Central memory CD8-positive, alpha-beta T cell (primary cell): ENCODE measurements at places on chromosomes 16 and 17.

DNA sequence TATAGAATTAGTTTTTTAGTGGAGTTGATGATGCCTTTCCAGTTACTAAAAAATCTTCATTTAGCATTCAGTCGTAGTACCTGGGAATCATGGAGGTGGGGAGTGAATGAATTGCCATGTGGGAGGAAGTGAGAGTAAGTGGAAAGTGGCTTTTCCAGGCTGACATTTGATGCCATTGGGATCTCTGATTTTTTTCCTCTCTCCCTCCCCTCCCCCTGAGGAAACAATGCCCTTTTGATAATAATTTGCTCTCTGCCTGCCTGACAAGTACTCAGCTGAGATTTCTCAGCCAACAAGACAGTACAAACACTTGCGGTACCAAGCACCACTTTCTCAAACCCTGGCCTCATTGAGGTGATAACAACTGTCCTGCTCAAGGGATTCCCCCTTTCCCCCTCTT, 2.2 kb downstream of the UBE2Z start:
- DNase-seq = no peak

GRCh38 chr17:36824678-36825101, 112.6 kb upstream of the LHX1 start:
- DNase-seq = no peak

DNA sequence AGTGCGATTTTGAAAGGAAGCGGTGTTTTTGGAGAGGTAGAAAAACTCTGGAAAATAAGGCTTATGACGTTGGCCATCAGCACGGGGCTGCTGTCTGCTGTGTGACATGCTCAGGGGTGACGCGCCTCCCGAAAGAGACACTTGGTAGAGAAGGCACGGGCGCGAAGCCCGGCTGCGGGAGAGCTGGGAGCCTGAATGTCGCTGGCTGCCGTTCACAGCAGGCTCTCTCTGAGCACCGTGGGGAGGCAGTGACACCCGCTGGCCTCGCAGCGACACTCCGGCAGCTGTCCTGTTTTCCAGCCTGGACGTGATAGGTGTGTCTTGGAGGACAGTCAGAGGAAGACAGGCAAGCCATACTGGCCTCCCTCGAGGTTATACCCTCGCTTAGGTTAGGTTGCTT, 759.1 kb upstream of the RBFOX1 start:
- DNase-seq = no peak

- DNase-seq = no peak
These were observed 455.1 kb downstream of the XYLT1 start for GRCh38 chr16:17015702-17016101.

GRCh38 chr16:87968541-87968940, 17.3 kb downstream of the BANP start:
- no peak for DNase-seq

DNA sequence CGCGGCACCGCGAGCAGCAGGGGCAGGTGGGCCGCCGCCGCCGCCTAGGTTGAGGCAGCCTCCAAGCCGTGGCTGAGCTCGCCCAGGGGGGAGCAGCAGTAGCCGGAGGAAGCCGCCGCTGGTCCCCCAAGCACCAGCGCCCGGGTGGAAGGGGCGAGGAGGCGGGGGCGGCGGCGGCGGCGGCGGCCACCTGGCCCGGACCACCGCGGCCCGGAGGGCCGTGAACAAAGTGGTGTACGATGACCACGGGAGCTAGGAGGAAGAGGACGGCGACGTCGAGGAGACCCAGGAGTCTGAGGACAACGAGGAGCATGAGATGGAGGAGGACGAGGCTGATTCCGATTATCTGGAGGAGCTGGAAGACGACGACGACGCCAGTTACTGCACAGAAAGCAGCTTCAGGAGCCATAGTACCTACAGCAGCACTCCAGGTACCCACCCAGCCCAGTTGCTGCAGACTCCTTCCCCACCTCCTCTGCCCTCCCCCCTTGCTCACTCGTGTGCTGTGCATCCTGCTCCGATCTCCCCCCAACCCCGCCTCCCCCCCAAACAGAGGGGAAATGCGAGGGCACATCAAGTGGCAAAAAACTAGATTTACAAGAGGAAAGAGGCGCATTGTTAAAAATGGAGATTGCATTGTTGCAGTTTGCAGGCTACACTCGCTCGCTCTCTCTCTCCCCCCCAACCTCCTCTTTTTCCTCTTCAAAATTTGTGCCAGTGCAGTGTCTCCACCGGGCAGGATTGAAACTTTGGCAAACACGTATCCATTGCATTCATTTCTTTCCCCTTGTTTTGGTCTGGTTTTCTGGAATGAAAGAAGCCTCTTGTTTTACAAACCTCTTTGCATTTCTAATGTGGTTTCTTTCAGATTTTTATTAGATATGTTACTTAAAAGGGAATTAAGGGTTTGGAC, 41.8 kb upstream of the AMZ2 start:
- peak; percentile 56 for DNase-seq

GRCh38 chr16:28112908-28113307, 49.4 kb upstream of the GSG1L start:
- no peak for DNase-seq

- DNase-seq = no peak
These were observed 12.4 kb downstream of the CSF3 start for GRCh38 chr17:40027614-40028012.

DNA sequence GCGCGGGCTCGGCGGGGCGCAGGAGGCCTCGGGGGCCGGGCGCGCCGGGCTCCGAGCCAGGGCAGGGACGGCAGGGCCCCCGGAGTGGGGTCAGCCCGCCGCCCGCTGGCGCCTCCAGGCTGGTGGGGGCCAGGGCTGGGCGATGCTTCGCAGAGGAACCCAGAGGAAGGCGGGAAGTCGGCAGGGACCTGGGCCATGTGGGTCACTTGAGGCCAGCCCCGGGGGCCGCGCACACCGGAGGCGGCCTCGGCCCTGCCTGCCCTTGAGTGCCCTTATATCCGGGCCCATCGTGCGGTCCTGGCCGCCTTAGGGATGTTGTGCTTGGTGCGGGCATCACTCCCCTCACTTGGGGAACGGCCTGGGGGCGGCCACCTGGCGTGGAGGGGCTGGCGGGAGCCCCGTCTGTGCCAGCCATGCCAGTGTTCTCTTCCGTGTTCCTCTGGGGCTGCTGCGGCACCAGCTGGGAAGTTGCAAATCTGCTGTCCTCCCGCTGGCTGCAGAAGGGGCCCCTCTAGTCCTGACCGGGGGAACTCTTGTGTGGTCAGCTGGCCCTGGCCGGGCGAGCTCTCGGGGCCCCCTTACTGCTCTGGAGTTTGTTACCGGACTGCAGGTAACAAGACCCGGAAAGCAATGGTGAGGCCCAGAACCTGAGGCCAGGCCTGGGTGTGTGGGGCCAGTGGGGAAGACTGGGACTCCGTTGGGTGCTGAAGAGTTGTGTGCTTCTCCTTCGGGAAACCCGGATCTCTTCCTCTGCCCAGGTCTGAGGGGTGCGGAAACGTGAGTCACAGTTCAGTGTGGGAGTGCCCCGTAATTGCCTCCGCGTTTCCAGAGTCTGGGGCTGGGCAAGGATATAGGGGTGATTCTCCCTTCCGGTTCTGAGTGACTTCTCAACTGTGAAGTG, 849 bp downstream of the CAPN15 start:
- DNase-seq = no peak

GRCh38 chr17:49821916-49822315, 26.0 kb downstream of the TAC4 start:
- no peak for DNase-seq

GRCh38 chr17:57004944-57005579, 27.1 kb downstream of the SCPEP1 start:
- DNase-seq = no peak

DNA sequence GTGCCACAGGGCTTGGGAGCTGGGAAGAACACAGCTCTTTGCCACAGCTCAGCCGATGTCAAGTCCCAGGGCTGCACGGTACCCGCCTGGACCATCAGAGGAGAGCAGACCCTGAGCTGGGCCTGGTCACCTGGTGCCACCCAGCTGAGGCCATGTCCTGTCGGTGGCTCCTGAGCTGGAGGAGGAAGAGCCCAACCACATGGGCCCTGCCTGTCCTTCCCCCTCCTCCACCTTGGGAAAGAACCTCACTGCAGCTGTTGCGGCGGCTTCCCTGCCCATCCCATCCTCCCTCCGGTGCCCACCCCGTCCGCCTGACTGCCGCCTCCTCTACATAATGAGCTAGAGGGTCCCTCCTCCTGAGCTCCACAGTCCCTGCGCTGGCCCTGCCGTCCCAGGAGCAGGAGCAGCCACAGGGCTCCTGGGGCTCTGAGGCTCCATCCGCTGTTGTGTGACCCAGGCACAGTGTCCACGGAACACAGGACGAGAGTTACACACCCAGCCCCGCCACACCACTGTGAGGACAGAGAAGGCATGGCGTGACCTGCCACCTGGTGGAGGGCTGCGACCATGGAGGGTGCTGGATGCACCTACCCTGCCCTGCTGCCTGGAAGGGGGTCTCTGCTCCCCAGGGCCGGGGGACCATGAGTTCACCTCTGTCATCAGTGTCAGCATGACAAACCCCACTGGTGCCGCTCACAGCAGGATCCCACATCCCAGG, 21.4 kb upstream of the CHMP6 start:
- DNase-seq = no peak

DNA sequence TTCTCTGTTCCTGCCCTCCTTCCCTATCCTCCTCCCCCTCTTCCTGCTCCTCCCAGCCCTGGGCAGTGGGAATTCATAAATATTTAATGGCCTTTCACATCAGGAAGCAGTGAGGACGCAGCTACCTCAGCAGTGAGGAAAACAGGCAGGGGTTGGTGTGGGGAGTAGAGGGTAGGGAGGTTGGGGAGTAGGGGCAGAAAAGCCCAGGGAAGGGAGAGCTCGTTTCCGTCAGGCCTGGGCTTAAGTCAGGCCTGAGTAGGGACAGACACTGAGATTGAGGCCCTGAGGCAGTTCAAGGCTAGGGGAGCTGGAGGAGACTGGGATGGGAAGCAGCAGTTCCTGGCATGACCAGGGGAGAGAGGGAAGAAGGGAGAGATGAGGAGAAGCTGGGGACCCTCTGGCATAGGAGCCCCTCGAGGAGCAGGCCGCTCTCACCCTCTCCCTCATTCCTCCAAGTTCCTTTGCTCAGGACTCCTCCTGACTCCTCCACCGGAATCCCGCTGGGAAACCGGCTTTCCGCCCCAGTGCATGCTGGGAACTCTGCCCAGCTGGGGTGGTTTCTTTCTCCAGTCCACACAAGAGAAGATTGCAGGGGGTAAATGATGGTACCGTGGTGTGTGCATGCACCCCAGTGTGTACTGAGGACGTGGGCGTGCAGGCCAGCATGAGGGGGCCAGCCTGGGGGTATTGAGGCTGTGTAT, 6.2 kb downstream of the SAMD14 start:
- no peak for DNase-seq

DNA sequence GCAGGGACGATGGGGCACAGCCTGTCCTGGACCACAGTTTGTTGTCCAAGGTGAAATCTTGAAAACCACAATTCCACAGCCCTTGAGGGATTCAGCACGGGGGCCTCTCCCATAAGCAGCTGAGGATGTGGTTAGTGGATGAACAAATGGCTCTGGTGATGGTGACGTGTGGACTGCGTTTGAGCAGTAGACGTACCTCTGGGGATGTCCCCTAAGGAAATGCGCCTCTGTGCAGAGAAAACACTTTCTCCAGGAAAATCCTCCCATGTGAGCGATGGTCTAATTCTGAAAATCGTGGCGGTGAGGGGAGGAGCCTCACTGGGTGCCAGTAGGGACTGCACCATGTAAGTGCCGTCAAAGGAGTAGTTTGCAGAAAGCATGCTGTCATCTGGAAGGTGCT, 2.7 kb upstream of the SEPTIN12 start:
- DNase-seq = no peak

DNA sequence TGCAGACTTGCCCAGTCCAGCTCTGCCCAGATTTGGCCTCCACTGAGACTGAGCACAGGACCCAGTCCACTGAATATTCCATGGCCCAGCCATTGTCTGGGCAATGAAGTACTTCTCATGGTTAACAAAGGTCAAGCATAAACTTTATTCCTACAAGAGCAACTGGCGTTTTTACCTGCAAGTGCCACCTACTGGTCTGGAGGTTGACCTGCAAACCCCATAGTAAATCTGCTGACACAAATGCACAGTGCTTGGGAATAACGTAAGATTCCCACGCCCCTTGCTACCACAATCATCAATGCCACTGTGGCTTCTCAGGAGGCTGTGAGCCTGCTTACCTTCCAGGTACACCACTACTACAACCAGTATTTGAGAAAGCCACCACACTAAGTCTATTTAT, 170.2 kb downstream of the CEP112 start:
- no peak for DNase-seq

- no peak for DNase-seq
These were observed 15.6 kb upstream of the PMFBP1 start for GRCh38 chr16:72187551-72187950.

DNA sequence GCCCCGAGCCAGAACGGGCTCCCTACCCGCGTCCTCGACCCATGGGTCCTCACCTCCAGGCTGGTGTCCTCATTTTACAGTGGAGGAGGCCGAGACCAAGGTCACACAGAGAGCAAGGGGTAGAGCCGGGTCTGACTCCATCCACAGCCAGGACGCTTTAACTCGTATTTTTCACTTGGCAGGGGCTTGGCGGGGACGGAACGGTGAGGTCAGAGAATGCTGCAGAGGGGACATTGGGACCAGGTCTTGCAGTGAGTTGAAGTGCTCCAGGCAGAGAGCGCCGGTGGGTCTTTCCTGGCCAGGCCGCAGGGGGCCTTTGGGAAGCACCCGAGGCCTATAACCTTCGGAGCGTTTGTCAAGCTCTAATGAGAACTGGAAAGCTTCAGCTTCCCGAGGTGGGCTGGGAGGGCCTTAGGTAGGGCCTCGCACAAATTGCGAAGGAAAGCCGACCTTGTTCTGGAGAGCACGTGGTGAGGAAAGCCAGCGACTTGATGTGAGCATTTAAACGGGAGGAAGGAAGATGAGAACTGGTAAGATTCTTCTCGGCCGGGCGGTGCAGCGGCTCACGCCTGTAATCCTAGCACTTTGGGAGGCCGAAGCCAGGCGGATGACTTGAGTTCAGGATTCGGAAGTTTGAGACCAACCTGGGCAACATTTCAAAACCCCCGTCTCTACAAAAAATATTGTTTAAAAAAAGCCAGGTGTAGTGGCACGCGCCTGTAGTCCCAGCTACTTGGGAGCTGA, 908 bp upstream of the CLUH start:
- no peak for DNase-seq

DNA sequence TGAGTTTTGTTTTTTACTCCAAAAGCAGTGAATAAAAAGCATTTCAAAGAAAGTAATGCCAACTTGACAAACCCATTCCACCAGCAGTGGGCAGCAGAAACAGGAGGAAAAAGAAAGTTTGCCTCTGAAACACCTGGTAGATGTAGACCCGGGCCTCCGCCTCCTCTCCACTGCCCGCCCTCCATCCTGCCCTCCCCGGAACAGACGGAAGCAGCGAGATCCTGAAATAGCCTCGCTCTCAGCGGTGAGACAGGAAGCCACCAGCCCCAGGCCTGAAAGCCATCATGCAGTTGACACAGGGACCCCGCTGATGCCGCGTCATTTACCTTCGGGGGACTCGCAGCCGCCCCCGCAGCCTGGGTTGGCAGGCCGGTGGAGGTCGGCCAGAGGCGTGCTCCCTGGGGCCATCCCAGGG, 67.8 kb downstream of the C16orf78 start:
- DNase-seq = peak; percentile 33

DNA sequence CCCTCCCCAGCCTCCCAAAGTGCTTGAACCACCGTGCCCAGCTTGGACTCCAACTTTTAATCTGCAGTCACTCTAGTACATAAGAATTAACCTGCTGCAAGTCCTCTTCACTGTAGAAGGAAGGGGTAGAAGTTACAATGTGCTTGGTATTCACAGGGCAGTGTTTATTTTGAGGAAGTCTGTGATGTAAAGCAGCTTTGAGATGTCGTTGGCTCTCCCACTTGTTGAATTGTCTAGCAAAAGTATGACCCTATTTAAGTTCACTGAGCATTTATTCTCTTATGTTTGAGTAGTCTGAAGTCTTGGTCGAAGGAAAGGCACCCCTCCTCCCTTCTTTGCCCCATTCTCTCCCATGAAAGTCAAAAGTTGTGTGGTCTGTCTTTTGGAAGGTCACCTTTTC, 28.2 kb downstream of the SF3B3 start:
- no peak for DNase-seq
